ENCODE measurements at places on chromosomes 7 and 10.

DNA sequence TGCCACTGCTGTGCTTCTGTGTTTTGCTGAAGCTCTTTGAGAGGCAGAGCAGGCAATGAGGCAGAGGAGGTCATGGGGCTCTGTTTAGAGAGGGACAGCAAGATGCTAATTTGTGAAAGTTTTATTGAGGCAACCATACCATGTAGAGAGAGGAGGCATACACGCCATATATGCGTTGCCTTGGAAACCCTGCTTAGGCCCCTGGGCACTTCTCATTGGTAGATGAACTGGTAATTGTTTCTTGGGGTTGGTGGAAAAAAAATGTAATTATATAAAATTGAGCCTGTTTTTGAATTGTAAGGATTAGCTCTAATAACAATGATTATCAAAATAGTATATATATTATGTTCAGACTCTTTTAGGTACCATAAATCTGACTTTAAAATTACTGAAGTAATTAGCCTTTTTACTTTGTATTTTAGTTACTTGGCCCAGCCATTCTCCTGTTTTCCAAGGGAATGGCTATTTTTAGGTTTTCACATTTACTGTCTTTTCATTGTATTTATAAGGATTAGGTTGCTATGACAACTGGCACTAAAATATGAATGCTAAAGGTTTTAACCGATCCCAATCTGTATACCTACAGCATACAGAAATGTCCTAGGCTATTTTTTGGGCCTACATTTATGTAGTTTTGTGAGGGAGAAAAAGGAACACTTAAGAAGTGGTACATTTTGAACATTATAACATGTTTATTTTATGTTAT, 52.4 kb downstream of the BZW2 start:
- no peak for DNase-seq

DNA sequence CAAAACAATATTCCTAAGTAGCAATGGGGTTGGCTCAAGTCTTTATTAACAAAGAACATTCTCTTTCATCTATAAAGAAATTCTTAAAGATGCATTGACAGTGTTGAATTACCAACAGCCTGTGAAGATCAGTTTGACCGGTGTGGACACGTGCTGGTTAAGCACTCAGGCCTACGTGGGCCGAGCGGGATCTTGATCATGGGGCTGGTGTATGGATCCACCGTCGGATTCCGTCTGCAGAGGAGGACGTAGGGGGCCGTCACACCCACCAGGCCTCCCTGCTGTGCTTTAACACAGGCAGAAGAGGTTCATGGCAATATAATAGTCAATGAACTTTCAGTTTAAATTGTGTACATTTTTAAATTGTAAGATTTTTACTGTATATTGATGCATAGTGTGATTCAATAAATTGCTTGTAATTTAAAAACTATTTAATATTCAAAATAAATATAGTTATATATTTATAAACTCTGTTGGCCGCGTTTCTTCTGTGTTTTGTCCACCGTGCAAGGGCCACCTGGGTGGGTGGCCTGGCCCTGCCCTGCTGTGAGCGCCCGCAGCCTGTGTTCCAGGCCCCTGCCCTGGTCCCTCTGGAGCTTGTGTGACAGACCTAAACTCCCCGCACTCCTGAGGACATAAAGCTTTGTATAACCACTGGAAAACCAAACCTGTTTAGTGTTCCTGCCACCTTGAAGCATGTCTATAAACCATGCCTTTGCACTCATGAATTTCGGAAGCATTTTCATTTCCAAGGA, 1.9 kb upstream of the BHLHA15 start:
- no peak for DNase-seq

- DNase-seq = peak; percentile 37
Observed at GRCh38 chr7:1638215-1638661, 31.8 kb upstream of the ELFN1 start.

DNA sequence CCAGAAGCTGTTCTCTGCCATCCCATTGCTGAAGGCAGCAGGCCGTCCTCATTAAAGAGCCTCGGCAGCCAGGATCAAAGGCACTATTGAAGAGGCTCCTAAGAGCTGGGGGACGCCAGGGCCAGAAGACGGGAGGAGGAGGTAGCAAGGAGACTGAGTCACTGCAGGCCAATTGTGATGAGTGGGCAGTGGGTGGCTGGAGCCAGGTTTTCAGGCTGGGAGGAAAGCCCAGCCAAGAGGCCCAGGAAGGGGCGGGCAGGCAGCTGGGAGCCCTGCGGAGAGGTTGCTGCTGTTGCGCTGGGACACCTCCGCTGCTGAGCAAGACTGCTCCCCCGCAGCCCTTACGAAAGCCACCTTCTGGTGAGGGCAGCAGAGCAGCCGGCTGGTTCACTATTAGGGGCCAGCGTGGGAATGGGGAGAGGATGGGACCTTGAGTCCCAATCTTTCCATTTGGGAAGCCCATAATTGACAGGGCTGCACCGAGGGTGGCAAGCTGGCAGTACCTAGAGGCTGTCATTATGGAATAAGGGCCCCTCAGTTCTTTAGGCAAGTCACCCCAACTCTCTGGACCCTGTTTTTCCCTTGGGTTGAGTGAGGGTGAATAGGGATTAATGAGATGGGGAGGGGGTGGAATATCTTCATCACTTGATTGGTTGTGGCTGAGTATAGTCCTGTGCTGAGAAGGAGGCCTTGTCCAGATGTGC, 48.4 kb downstream of the UNC5B start:
- DNase-seq = peak; percentile 88

- peak; percentile 88 for DNase-seq
Observed at GRCh38 chr7:80584778-80585177, 53.7 kb upstream of the CD36 start.

DNA sequence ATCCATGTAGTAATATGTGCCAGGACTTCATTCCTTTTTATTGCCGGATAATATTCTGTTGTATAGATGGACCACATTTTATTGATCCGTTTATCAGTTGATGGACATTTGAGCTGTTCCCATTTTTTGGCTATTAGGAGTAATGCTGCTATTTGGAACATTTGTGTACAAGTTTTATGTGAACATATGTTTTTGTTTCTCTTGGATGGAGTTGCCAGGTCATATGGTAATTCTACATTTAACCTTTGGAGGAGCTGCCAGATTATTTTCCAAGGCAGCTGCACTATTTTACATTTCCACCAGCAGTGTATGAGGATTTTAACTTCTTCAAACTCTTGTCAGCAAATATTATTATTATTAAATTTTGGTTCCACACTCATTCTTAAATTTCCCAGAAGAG, 59.2 kb downstream of the C10orf90 start:
- DNase-seq = no peak

GRCh38 chr10:118732245-118733165, 22.3 kb downstream of the CACUL1 start:
- DNase-seq = no peak

GRCh38 chr10:111344804-111345203, 268.0 kb downstream of the ADRA2A start:
- DNase-seq = no peak

DNA sequence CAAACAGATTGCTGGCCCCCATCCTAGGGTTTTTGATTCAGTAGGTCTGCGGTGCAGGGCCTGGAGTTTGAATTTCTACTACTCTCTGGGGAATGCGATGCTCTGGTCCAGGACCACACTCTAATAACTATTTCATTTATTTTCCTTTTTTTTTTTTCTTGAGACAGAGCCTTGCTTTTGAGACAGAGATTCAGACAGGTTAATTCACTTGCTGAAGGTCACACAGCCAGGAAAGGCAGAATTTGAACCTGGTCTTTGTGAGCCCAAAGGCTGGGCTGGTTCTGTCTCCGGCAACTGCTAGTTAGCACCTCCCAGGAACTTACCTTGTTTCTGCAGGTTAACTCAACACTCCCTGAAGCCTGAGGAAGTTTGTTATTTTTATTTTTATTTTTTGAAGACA, 11.5 kb downstream of the SPACDR start:
- no peak for DNase-seq

GRCh38 chr10:5446390-5446926, 34.1 kb downstream of the NET1 start:
- peak; percentile 88 for DNase-seq

- peak; percentile 32 for DNase-seq
Observed at GRCh38 chr10:9613338-9614075, 1404.2 kb upstream of the CELF2 start.

GRCh38 chr7:130904031-130904757, 170.2 kb upstream of the KLF14 start:
- DNase-seq = peak; percentile 95

DNA sequence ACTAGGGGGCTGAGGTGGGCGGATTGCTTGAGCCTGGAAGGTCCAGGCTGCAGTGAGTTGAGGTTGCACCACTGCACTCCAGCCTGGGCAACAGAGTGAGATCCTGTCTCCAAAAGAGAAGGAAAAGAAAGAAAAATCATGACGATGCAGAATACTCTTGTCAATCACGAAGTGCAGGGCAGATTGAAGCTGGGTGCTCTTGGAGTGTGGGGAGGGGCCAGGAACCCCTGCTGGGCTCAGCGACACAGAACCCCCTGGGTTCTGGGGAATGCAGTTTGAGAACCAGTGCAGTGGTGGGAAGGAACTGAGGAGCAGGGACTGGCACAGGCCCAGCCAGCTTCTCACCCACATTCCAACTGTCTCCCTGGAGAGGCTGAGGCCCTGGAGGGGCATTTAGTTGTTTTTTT, 10.8 kb upstream of the INTS1 start:
- DNase-seq = peak; percentile 61

Data from choroid plexus epithelial cell (primary cell).